ENCODE measurements at places on chromosomes 7 and 10. TPM values are rescaled to one million over a fixed set of nuclear protein-coding genes. Genes with fewer than 3 reads are reported as not detected.

Gene LANCL2
- 7.6 TPM for total RNA-seq

Gene SFMBT2
- 21.2 TPM for total RNA-seq

Gene HK1
- 86.4 TPM for total RNA-seq

GRCh38 chr10:132422903-132423825 lies 26.2 kb downstream of the PWWP2B start:
- DNase-seq, result no peak
- no peaks in the 10 kb centered on the region for H3K27me3 ChIP-seq
- H3K36me3 ChIP-seq, result no peaks in the 10 kb centered on the region

DNA sequence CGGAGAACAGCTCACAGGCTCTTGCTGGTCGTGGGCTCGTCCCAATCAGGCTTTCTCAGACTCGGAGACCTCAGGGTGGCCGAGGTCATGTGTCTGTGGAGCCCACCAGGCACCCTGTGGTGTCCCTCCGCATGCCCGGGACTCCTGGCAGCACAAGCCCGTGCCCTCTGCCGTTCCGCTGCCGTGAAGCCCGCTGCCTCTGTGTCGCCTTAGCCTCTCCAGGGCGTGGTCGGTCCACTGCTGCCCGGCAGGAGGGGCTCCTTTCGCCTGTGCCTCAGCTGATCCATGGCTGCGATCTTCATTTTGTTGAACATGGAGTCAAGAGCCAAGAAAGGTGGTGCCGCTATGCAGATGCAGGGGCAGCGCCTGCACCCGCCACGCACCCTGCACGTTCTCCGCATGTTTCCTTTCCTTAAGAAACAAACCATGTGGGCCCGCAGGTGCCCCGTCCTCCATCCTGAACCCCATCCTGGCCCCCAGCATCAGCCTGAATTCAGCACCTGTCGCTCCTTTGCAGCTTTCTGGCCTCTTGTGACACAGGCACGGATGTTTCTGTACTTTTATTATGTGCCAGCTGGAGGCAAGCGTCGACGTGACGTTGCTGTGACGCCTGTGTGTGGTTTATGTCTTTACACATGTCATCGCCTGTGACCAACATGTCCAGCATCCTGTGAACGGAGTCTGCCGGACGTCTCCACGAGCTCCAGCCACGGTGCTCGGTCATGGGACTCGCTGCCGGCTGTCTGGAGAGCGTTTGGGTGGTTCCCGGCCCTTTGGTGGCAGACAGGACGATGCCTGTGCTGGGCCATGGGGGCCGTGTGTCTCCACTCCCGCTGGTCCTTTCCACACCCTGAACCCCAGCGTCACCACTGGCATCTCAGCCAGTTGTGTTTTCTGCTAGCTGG lies 69.9 kb downstream of the NKX6-2 start:
- H3K36me3 ChIP-seq, result no peaks in the 10 kb centered on the region
- no peak for DNase-seq
- no peak overlapping the region for H3K4me3 ChIP-seq
- no peaks in the 10 kb centered on the region for H3K4me1 ChIP-seq

DNA sequence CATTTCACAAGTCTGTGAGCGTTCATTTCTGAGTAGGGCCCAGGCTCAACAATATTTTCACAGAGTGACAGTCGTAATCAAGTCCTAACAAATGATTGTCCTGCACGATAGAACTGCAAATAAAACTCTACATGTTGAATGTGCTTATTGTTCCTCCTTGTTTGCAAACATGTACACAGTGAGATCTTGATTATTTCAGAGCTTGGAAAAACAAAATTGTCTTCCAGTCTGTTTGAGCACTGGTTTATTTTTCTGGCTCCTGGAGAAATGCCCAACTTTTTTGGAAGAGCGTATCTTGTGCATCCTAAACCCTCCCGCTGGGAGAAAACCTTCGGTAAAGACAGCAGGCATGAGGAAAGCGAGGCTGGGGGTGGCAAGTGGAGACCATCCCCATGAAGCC lies 91.1 kb downstream of the TEX36 start:
- no peaks in the 10 kb centered on the region for H3K27me3 ChIP-seq
- H3K4me1 ChIP-seq, result no peaks in the 10 kb centered on the region
- no peaks in the 10 kb centered on the region for H3K36me3 ChIP-seq
- H3K27ac ChIP-seq, result no peak overlapping the region
- DNase-seq, result no peak

DNA sequence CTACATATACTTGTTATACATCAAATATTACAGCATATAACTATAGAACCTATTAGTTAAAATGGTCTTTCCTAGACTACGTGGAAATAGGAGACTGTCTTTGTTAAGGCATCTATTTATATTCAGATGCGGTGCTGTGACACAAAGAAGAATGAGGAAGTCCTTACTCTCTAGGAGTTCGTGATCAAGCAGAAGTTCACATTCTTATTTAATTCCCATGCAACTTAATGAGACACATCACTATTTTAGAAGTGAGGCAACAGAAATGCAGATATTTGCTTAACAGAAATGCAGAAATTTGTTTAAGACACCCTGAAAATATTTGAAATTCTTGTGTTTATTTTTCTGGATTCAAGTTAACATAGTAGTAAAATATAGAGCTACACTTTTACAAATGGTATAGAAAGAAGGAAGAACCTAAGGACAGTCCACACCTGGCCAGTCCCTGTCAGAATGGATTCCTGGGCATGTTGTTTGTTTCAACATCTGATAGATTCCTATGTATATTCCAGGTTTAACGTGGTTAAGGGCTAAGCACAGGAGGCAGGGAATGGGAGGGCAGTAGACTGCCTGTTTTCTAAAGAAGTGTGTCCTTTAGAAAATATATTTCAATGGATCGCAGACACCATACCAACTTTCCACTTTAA lies 70.6 kb upstream of the NXPH1 start:
- peaks cover 18% of the 10 kb centered on the region for H3K27me3 ChIP-seq
- no peak for DNase-seq
- H3K27ac ChIP-seq, result no peak overlapping the region
- no peaks in the 10 kb centered on the region for H3K36me3 ChIP-seq
- peaks cover 3% of the 10 kb centered on the region for H3K4me1 ChIP-seq
- no peak overlapping the region for H3K4me3 ChIP-seq

- peak; percentile 43 for DNase-seq
- H3K36me3 ChIP-seq, result no peaks in the 10 kb centered on the region
- H3K4me3 ChIP-seq, result peak overlapping the region; percentile 72
These were observed 743 bp upstream of the ZCCHC24 start for GRCh38 chr10:79445977-79446757.

DNA sequence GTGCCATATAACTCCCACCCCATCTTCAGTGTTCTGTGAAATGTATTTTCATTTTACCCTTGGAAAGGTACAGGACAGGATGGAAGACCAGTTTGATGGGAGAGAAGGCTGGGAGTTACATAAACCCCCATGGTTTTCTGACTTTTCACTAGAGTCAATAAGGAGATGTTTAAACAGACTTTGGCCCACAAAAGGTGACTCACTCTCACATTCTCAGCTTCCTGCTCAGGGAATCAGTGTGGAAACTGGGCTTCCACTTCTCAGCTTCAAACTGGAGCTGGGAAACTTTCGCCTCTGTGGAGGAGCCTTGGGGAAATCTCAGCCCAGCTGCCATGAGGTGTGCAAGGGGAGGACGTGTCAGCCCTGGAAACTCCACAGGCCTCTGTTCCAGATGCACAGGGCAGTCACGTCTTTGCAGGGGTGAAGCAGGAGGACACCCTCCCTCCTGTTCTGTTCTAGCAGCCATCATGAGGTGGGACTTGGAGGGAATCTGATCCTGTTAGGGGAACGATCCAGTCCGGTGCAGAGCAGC lies 560.5 kb upstream of the GALNT17 start:
- no peaks in the 10 kb centered on the region for H3K36me3 ChIP-seq
- H3K4me1 ChIP-seq, result no peaks in the 10 kb centered on the region
- no peak overlapping the region for H3K4me3 ChIP-seq

DNA sequence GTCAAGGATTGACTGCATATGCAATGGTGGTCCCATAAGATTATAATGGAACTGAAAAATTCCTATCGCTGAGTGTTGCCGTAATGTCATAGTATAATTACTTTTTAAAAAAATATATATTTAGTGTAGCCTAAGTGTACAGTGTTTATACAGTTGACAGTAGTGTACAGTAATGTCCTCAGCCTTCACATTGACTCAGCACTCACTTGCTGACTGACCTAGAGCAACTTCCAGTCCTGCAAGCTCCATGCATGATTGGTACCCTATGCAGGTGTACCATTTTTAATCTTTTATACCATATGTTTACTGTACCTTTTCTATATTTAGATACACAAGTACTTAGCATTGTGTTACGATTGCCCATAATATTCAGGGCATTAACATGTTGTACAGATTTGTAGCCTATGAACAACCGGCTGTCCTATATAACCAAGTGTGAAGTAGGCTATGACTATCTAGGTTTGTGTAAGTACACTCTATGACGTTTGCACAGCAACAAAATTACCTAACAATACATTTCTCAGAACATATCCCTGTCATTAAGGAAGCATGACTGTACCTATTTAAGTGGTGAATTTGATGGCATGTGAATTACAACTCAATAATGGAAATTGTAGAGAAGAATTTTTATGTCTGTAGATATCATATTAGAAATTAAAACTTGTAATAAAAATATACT lies 40.9 kb downstream of the CCNY start:
- DNase-seq, result no peak
- H3K27ac ChIP-seq, result no peak overlapping the region
- H3K36me3 ChIP-seq, result no peaks in the 10 kb centered on the region

DNA sequence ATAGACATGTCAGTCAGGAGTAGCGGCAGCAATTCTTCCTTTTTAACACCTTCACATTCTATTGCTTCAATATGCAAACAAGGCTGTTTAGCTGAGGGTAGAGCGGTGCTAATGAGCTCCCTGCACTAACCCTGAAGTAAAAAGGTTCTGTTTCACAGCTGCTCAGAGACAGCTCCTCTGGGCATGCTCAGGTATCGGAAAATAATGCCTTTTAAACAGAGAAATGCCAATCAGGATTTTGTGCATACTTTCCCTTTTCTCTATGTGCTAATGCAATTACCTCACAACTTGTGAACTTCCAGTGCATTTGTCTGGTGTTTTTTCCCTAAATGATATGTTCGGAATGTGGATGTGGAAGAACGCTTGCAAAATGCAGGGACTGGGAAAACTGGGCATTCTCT lies 307.7 kb upstream of the FZD8 start:
- H3K4me3 ChIP-seq, result no peak overlapping the region
- H3K4me1 ChIP-seq, result no peaks in the 10 kb centered on the region
- H3K27ac ChIP-seq, result no peak overlapping the region
- H3K27me3 ChIP-seq, result no peaks in the 10 kb centered on the region
- no peaks in the 10 kb centered on the region for H3K36me3 ChIP-seq
- DNase-seq, result no peak

DNA sequence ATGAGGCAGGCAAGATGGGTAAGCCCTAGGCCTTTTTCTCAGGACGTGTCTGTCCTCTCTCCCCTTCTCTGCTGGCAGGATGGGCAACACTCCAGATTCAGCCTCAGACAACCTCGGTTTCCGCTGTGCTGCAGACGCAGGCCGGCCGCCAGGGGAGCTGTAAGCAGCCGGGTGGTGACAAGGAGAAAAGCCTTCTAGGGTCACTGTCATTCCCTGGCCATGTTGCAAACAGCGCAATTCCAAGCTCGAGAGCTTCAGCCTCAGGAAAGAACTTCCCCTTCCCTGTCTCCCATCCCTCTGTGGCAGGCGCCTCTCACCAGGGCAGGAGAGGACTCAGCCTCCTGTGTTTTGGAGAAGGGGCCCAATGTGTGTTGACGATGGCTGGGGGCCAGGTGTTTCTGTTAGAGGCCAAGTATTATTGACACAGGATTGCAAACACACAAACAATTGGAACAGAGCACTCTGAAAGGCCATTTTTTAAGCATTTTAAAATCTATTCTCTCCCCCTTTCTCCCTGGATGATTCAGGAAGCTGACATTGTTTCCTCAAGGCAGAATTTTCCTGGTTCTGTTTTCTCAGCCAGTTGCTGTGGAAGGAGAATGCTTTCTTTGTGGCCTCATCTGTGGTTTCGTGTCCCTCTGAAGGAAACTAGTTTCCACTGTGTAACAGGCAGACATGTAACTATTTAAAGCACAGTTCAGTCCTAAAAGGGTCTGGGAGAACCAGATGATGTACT lies 13.1 kb downstream of the PHKG1 start:
- H3K4me1 ChIP-seq, result no peaks in the 10 kb centered on the region
- no peak for DNase-seq
- peaks cover 28% of the 10 kb centered on the region for H3K36me3 ChIP-seq
- H3K4me3 ChIP-seq, result no peak overlapping the region
- H3K27ac ChIP-seq, result no peak overlapping the region
- H3K27me3 ChIP-seq, result no peaks in the 10 kb centered on the region

All from CD4-positive, CD25-positive, alpha-beta regulatory T cell (primary cell).